NCI-H2081 treated with DMSO at 0.1 percent for 48 hours (cell line): ENCODE measurements at places on chromosomes 3 and 15.

DNA sequence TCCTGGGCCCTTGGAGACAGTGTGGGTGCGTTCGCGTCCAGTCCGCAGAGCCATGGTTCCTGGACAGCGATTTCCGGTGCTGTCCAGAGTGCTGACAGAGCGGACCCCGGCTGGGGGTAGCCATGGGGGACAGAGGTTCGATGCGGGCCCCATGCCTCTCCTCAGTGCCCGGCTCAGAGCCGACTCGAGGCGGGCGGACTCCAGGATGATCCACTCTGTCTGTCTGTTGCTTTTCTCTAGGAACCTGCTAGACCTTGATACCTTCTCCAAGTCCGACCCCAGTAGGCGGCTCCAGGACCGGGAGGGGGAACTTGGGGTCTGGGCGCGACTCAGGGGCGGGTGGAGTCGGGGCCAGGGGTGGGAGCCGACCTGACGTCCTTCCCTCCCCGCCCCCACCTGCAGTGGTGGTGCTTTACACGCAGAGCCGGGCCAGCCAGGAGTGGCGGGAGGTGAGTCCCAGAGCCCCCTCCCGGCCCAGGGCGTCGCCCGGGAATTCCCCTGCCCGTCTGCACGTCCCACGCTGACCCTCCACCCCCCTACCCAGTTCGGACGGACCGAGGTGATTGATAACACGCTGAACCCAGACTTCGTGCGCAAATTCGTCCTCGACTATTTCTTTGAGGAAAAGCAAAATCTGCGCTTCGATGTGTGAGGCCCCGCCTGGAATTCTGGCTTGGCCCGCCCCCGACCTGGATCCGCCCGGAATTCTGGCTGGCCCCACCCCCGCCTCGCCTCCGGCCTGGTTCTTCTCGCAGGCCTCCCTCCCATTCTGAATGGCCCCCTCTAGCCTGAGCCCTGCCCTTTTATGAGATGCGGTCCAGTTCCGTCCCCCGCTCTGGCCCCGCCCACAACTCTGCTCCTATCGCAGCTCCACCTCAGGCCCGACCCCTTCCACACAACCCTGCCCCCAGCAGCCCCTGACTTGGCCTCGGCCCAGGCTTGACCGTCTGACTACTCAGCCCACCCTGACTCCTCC lies 1.0 kb downstream of the CPNE9 start:
- DNase-seq, result no peak

- no peak for DNase-seq
Observed at GRCh38 chr15:79644091-79644490, 212.0 kb downstream of the MINAR1 start.

DNA sequence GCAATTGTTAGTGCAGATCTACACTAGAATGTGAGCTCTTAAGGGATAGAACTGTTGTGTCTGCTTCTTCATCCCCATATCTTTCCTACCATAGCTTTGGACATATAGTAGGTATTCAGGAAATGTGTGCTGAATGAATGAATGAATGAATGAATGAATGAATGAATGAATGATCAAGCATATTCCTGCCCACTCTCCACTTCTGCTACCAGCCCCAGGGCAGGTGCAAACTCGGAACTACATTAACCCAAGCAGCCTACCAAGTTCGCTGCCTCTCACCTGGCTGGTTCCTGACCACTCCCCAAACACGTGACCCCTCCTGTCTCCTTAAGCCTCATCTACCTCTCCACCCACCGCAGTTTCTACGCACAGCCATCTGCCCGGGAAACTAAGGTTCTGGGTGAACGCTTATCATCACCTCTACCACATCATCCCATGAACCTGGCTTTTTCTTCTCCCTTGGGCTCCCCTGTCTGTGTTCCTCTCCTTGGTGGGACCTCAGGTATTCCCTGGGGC lies 26.8 kb downstream of the PAQR5 start:
- no peak for DNase-seq

DNA sequence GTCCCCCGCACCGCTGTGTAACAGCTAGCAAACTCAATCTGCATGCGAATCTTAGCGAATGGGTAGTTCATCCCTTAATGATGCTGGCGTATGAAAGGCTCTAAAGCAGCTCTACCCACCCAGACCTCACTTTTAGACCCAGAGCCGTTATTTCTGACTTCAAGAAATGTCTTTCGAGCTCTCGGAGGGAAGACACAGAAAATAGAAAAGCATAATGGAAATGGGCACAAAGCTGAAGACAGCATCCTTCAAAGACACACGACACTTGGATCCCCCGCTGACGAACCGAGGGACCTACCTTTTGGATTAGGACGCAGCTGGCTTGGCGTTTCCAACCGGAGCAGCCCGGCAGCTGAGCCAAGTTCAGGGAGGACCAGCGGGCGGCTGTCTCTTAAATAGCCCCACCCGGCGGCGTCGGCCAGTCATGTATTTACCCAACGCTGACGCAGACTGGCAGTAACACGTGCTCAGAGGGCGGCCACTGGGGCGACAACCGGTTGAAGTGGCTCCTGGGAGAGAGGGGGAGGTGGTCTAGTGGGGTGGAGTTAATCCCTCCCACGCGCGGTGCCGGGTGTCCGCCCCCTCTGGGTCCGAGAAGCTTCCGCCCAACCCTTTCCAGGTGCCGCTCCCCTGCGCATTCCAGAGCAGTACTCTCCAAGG lies 1.5 kb downstream of the CCK start:
- DNase-seq, result no peak

DNA sequence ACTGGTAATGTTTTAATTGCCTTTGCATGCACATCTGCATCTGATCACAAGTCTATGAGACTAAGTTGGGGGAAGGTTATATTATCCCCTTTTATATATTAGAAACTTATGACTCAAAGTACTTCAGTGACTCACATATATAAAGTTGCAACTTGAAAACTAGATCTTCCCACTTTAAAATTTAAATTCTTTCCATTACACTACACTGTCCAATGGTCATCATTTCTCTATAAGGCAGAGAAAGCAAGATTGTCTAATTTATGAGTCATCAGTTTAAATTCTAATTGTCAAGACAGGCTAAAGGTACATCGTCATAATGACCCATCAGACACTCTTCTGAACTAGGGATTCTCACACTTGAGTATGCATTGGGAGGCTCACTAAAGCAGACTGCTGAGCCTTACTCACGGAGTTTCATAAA lies 37.9 kb downstream of the CPA3 start:
- DNase-seq, result no peak
